Activated CD8-positive, alpha-beta memory T cell treated with anti-CD3 and anti-CD28 coated beads for 4 hours (primary cell): ENCODE measurements at places on chromosomes 7 and 10.

GRCh38 chr7:7414791-7415603 lies 120.7 kb downstream of the COL28A1 start:
- no peak for DNase-seq

GRCh38 chr10:122121059-122121458 lies 132.1 kb downstream of the TACC2 start:
- no peak for DNase-seq

GRCh38 chr7:17293481-17293880 lies 5.0 kb upstream of the AHR start:
- no peak for DNase-seq

DNA sequence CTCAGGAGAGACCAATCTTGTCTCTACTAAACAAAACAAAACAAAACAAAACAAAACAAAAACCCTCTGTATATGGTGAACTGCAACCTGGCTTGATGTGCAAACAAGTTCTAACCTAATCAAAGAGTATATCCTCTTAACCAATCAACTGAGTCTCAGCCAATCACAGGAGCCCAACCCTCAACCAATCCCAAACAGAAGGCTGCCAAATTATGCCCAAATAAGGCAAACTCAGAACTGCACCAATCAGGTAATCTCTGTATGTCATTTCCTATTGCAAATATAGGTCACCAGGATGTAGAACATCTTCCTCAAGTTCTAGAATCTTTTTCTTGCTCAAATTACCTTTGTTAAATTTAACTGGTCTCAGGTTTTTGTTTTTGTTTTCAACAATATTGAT lies 5.2 kb downstream of the FAM133B start:
- no peak for DNase-seq

DNA sequence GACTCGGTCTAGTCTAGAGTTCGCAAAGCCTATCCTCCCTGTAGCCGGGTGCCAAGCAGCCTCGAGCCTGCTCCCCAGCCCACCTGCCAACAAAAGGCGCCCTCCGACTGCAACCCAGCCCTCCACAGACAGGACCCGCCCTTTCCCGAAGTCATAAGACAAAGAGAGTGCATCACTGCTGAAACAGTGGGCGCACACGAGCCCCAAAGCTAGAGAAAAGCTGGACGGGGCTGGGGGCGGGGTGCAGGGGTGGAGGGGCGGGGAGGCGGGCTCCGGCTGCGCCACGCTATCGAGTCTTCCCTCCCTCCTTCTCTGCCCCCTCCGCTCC lies 622 bp upstream of the COL1A2 start:
- no peak for DNase-seq

- no peak for DNase-seq
These were observed 89.7 kb upstream of the RPA3 start for GRCh38 chr7:7808156-7808555.

DNA sequence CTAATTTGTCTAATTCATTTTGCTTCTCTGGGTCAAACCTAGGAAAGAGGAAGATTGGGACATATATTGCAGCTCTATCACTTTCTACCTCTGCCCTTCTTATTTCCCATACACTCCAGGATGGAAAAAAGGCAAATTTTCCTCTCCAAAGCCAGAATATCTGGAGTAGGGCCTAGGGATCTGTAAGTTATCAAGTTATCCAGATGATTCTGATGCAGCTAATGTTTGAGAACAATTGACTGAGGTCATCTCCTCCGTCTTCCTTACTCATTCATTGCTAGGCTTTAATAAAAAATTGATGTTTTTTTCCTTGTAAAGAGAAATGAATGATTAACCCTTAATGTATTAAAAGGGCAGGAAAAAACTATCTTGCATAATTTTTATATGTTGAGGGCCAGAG lies 211.9 kb upstream of the GLI3 start:
- no peak for DNase-seq

DNA sequence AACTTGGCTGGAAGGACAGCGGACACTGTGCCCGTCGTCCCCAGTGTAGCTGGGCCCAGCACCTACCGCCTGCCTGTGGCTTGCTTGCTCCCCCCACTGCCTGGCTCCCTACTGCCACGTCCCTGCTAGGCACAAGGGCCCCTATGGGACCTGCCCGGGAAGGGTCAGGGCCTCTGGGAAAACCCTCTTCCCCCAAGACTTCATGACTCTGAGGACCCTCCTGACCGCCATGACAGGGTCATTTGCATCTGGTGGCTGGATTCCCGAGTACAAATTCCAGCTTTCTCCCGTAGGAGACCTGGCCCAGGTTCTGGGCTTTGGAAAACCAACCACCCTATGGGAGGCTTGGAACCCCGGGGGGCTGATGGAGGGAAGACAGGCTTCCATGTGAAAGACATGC lies 1.4 kb upstream of the MMD2 start:
- no peak for DNase-seq

- DNase-seq: no peak
These were observed 812.8 kb downstream of the LRMDA start for GRCh38 chr10:76244061-76244686.
